ENCODE measurements at places on chromosomes 2 and 18.

GRCh38 chr2:176080540-176081375, 3.0 kb downstream of the EVX2 start:
- DNase-seq: no peak

DNA sequence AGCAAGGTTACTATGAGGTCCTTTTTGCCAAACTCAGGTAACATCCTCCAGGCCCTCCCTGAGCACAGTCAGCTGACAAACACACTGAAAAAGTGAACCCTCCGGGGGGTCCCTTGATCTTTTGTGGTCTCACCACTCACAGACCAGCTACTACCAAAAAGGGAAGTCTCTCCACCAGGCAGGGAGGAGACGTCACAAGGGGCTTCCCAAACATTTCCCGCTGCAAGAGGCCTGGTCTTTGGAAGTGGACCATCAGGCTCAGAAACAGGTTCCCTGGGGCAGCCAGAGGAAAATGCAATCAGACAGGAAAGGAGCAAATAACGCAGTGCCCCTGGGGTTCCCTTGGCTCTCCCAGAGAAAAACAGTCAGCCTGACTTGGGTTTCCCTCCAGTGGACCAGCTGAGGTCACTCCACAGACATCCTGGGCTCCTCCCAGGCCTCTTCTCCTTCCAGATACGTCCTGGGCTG, 38.7 kb upstream of the POMC start:
- no peak for DNase-seq

DNA sequence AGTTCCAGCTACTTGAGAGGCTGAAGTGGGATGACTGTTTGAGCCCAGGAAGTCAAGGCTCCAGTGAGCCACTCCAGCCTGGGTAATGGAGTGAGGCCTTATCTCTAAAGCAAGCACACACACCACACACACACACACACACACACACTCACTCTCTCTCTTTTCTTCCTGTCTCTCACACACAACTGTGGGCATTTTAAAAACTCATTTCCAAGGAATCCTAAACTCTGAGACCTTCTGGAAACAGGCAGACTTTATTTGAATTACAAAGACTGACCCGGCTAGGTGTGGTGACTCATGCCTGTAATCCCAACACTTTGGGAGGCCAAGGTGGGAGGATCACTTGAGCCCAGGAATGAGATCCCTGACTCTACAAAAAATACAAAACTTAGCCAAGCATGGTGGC, 21.3 kb downstream of the WDSUB1 start:
- no peak for DNase-seq

DNA sequence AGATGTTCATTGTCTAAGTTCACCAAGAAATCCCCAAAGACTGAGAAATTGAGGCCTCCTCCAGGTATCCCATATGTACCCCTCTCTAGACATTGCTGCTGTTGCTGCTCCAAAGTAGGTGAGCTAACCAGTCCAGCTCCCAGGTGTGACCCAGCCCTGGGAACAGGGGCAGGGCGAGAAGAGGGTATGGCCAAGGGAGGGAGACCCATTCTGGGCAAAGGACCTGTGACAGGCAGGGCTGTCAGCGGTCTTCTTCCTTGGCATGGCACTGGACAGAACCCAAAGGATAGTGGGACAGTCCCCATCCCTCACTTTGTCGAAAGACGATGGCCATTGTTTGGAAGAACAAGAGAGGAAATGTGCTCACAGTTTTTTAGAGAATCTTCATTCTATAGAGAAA, 7.2 kb upstream of the INO80C start:
- DNase-seq: no peak

- no peak for DNase-seq
Measured at GRCh38 chr2:140242889-140243288, 1462.7 kb upstream of the NXPH2 start.

Measured in dermis microvascular lymphatic vessel endothelial cell (primary cell).